ENCODE measurements at places on chromosomes 1 and 21. TPM values are rescaled to one million over a fixed set of nuclear protein-coding genes. Genes with fewer than 3 reads are reported as not detected.

DCST1 gene
- total RNA-seq = not detected

GRCh38 chr1:181133441-181133951 lies 45.0 kb downstream of the IER5 start:
- no peaks in the 10 kb centered on the region for H3K27me3 ChIP-seq
- H3K36me3 ChIP-seq = no peaks in the 10 kb centered on the region
- DNase-seq = no peak
- H3K4me3 ChIP-seq = peak overlapping the region; percentile 88

DNA sequence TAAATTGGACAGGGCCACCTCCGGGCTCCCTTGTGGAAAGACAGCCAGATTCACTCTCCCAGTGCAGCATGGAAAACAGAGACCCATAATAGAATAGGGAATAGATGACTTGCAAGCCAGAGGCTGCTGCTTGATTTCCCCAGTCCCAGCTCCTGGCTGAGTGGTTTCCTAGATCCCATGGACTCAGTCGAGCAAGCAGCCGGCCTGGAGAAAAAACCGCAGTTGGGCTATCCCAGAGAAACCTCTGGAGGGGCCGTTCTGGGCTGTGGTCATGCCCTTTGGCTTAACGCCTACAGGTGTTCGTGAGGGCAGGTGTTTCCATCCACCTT lies 61.7 kb downstream of the ELK4 start:
- peaks cover 36% of the 10 kb centered on the region for H3K27me3 ChIP-seq
- no peak overlapping the region for H3K27ac ChIP-seq
- H3K4me3 ChIP-seq = no peak overlapping the region
- H3K4me1 ChIP-seq = no peaks in the 10 kb centered on the region

DNA sequence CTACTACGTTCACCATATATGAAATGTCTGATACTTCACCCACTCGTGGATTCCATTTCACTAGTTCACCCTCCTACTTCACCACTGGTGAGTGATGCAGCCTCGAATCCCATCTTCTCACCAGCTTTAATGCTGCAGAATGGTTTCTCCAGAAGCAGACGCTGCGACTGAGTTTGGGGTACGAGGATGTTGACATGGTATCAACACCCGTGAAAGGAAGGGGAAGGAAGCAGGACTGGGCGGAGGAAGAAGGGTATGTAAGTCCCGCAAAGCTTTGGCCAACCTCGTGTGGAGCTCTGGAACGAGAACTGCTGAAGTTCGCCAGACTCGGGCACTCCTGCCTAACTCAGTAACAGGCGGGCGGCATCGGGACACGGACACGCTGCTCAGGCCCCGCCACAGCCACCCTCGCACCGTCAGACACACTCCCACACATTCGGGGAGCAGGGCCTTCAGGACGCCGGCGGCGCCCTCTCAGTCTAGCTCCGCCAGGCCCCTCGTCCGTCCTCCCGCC lies 833 bp upstream of the DIP2A start:
- DNase-seq = peak; percentile 69
- peak overlapping the region; percentile 87 for H3K27ac ChIP-seq
- H3K27me3 ChIP-seq = no peaks in the 10 kb centered on the region
- peak overlapping the region; percentile 94 for H3K4me3 ChIP-seq

GRCh38 chr1:230994860-230995259 lies 16.0 kb downstream of the ARV1 start:
- H3K4me3 ChIP-seq = no peak overlapping the region
- no peak for DNase-seq
- no peaks in the 10 kb centered on the region for H3K27me3 ChIP-seq
- no peak overlapping the region for H3K27ac ChIP-seq
- H3K4me1 ChIP-seq = no peaks in the 10 kb centered on the region

DNA sequence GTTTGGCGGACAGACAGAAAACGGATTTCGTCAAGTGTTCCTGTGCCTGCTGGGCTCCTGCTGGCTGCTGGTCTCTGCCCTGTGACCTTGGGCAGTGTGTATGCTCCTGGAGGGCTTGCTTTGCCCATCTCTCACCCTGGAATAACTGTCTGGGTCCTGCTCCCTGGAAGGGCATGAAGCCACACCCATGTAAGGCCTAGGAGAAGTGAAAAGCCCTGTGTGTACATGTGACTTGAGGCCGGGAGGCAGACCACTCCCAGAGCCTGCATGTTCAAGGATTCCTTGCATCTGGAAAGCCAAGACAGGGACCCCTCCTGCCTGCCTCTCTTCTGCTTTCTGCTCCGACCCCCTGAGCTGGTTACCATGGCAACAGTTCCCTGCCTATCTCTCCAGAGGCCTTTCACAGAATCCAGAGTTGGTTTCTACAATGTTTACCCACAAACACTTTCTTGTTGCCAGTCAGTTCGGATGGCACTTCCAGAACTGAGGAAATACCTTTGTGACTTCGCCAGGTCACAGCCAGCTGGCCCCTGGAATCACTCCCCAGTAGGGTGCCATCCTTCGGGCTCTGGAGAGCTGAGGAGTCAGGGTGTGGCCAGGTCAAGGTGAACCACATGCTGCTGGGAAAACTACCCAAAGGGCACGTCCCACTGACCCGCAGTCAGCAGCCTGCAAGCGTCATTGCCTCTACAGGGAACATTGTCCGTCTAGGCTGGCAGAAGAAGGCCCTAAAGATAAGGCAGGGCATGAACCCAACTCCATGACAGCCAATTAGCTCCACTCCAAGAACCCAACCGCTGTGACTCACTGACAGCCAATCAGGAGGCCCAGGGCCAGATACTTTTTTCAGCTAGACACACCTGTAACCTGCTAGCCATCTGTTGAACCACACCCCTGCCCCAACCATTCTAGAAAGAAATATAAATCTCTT lies 14.7 kb upstream of the GPR37L1 start:
- H3K4me1 ChIP-seq = no peaks in the 10 kb centered on the region
- H3K27ac ChIP-seq = no peak overlapping the region
- no peak for DNase-seq
- peaks cover 3% of the 10 kb centered on the region for H3K27me3 ChIP-seq
- no peak overlapping the region for H3K4me3 ChIP-seq
- H3K36me3 ChIP-seq = no peaks in the 10 kb centered on the region

DNA sequence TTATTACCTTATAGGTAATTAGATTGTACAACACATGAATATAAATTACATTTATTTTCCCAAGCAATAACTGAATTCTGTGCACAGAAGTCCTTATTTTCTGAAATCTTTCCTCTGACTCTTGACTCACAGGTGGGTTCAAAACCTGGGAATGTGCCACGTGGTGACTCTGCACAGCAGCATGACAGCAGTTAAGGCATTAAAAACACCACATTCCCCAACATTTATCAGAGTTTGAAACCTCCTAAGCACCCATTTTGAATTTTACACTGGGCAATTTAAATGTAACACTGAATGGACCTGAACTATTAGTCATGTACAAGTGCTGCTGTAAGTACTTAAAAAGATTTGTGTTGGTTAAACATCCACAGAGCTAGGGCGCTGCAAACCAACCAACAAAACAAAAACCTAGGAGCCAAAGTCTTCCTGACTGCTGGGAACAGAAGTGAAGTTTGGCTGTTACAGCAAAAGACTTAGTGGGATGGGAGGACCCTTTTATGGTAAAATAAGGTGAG lies 480.6 kb upstream of the CXADR start:
- H3K4me1 ChIP-seq = no peaks in the 10 kb centered on the region
- DNase-seq = no peak
- H3K27ac ChIP-seq = no peak overlapping the region
- H3K27me3 ChIP-seq = no peaks in the 10 kb centered on the region
